Activated T-cell treated with anti-CD3 and anti-CD28 coated beads, Interleukin-2, amount 50 U/mL, for 1 hour (primary cell): ENCODE measurements at places on chromosomes 2 and 18.

DNA sequence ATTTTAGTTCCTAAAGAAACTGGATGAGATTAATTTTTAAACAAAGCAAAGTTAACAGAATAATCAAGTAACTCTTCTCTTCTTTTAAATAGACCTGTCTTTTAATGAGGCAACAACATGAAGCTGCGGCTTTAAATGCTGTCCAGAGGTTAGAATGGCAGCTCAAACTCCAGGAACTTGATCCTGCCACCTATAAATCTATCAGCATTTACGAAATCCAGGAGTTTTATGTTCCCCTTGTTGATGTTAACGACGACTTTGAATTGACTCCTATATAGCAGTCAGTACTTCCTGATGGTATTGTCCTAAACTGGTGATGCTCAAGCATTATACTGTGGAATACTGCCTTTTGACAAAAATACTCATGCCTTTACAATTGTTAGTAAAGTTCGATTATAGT, 53.7 kb upstream of the TWSG1 start:
- DNase-seq = no peak

DNA sequence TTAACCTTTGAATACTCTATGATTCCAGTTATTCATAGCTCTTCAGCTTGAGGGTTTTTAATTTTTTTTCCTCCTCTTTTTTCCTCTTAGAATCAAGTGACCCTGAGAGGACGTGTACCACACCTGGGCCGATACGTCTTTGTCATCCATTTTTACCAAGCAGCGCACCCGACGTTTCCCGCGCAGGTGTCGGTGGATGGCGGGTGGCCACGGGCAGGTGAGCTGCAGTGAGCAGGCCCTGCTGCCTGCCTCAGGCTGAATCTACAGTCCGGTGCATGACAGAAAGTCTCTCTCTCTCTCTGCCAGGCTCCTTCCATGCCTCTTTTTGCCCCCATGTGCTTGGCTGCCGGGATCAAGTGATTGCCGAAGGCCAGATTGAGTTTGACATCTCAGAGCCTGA, 153.1 kb downstream of the LAMA3 start:
- DNase-seq = no peak

DNA sequence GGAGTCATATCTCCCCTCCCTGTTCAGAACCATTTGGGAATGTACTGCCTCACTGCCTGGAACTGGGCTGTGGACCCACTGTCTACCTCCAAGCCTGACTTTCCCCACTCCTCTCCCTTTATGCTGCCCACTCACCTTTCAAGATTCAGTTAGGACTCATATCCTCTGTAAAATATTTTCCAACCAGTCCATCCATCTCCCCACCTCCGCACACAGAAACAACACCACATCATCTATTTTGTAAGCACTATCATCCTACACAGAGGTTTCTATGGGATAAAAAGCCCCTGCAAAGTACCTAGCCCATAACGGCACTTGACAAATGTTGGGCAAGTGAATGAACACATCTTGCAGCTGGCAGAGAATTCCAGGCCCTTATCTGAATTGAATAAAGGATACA, 250.8 kb downstream of the ANAPC1 start:
- DNase-seq = no peak

- no peak for DNase-seq
These were observed 603.7 kb upstream of the GCFC2 start for GRCh38 chr2:76314271-76315020.

DNA sequence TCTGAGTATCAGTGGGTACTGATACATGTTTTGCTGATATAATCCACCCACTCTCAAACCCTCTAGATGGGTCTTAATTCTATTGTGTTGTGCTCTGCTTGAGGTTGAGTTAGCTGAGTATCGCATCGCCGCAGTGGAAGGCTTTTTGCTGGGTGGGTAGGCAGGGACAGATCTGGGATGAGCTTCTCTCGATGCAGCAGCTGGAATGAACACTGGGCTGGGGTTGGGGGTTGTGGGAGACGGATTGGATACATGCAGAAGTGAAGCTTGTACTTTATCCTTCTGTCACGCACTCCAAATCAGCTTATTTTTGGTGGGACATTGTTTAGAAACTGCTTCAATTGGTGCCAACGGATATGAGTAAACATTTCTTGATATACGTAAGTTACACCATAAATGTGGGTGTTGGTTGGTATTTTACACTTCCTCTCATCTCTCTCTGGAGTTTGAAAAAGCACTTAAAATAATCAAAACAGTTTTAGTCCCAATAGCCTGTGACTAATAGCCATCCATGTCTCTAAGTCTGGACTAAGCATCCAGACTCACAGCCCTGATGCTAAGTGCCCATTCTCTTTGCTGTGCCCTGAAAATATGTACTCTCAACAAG, 107.1 kb downstream of the POLE4 start:
- no peak for DNase-seq

DNA sequence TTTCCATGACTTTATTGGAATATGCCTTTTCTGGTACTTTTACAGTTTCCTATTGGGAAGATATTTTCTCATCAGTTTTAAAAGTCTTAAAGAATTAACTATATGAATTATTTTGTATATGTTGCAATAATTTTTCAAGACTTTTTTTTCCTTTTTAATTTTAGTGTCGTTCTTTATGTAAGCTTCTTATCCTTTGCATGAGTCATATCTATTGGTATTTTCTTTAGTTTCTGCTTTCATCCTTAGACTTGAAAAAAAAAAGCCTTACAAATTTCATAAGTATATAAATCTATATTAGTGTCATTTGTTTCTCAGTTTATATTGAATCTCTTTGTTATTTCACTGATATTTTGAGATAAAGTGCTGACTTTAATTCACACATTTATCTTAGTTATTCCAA, 94.9 kb downstream of the DSEL start:
- no peak for DNase-seq

DNA sequence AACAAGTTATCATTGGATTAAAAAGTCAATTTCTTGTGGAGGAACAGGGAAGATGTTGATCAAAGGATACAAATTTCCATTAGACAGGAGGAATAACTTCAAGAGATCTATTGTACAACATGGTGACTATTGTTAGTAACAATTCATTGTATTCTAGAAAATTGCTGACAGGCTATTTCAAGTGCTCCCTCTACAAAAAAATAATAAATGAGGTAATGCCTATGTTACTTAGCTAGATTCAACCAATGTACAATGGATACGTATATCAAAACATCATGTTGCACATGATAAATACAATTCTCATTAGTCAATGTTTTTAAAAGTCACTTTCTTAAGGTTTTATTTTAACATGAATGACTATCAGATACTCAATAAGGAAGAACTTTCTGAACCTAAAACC, 33.5 kb downstream of the TFCP2L1 start:
- no peak for DNase-seq

- DNase-seq = no peak
These were observed 62.2 kb downstream of the ACKR3 start for GRCh38 chr2:236631856-236632291.
